ENCODE measurements at places on chromosomes 16 and 17. TPM values are rescaled to one million over a fixed set of nuclear protein-coding genes. Genes with fewer than 3 reads are reported as not detected.

DNA sequence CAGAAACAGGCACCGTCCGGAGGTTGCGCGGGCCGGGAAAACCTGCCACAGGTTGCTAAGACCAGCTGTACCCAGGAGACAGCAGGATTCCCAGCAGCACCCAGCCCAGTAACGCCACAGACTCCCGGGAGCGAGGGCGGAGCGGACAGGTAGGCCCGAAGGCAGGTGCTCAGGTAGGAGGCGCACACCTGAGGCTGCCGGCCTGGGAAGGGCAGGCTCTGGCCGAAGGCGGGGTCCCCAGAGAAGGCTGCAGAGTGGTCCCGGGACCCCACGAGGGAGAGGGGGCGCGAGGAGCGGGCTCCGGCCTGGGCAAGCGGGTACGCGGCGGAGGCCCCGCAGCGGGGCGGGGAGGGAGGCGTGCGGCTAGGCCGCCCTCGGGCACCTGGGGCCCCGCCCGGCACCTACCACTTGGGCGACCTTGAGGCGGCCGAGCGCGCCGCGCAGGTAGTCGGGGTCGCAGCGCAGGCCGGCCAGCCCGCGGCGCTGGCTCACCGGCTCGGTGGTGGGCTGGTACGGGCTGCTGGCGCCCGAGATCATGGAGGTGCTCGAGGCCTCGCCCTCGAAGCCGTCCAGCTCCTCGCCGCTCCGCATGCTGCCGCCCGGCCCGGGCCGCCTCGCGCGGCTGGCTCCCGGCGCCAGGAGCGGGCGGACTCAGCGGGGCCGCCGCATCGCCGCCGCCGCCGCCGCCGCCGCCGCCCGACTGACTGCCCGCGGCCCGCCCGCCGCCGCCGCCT, 441 bp downstream of the CMTM4 start:
- H3K27me3 ChIP-seq: no peaks in the 10 kb centered on the region
- H3K27ac ChIP-seq: no peak overlapping the region
- no peaks in the 10 kb centered on the region for H3K36me3 ChIP-seq
- DNase-seq: peak; percentile 15
- H3K4me1 ChIP-seq: peaks cover 19% of the 10 kb centered on the region

GRCh38 chr16:25692742-25693508, 1.2 kb downstream of the HS3ST4 start:
- no peak overlapping the region for H3K27ac ChIP-seq
- no peaks in the 10 kb centered on the region for H3K4me1 ChIP-seq
- H3K4me3 ChIP-seq: no peak overlapping the region
- no peak for DNase-seq

DNA sequence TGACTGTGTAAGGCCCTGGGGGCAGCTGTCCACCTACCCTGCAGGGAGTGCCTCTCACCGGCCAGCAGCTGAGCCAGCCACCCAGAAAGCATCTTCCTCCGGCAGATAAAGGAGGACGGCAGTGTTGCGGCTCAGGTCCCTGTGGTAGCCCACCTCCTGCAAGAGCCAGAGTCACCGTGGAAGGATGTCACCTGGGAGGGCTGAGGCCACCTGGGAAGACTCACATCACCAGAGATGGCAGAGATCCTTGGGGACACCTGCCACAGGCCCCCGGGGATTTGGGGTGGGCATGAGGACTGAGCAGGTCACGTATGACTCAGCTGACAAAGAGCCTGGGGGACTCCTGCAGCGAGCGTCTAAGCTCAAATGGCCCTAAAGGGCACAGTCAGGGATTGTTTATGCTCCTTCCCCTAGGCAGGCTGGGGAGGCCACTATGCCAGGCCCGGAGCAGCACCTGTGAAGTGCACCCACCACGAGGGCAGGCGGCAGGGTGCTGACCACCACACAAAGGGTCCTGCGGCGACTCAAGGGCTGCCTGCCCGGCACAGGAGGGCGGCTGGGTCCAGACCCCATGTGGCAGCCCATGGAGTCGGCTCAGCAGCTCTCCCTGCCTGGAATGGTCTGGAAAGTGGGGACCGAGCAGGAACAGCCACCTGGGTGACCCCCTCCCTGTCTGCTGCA, 44.1 kb downstream of the TNFRSF13B start:
- H3K4me1 ChIP-seq: peaks cover 5% of the 10 kb centered on the region
- no peaks in the 10 kb centered on the region for H3K27me3 ChIP-seq
- no peak overlapping the region for H3K27ac ChIP-seq
- DNase-seq: no peak
- H3K36me3 ChIP-seq: no peaks in the 10 kb centered on the region

GRCh38 chr16:2981899-2982250, 1.6 kb upstream of the PKMYT1 start:
- no peak overlapping the region for H3K27ac ChIP-seq
- DNase-seq: no peak
- no peaks in the 10 kb centered on the region for H3K36me3 ChIP-seq
- H3K27me3 ChIP-seq: no peaks in the 10 kb centered on the region
- H3K4me3 ChIP-seq: no peak overlapping the region

GRCh38 chr16:52549011-52549692, 2.2 kb upstream of the TOX3 start:
- H3K27ac ChIP-seq: no peak overlapping the region
- no peaks in the 10 kb centered on the region for H3K36me3 ChIP-seq
- peaks cover 23% of the 10 kb centered on the region for H3K27me3 ChIP-seq
- DNase-seq: no peak
- H3K4me1 ChIP-seq: no peaks in the 10 kb centered on the region

The PHOSPHO1 gene
- total RNA-seq: not detected

The VASN gene
- total RNA-seq: 0.44 TPM

The CLDN6 gene
- total RNA-seq: not detected

DNA sequence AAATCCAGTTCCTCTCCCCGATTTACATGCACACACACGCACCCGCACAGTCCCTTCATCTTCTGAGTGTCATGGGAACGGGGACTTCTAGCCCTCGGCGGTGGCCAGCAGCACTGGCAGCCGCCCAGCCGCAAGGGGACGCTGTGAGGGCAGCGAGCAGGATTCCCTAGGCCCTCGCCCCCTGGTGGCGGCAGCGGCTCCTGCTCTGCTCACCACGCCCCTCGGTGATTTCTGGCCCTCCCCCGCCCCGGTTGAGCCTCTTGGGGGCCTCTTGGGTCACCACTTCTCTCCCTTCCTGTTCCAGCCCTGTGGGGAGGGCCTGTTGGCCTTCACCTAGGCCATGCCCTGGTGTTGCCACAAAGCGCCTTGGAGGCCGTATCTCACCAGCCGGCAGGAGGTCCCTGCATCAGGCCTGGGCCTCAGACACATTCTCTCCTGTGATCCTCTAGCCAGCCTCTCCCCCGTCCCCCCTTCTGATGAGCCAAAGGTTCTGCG, 75.2 kb upstream of the KSR1 start:
- DNase-seq: peak; percentile 70
- peaks cover 6% of the 10 kb centered on the region for H3K4me1 ChIP-seq
- H3K36me3 ChIP-seq: no peaks in the 10 kb centered on the region
- H3K27me3 ChIP-seq: no peaks in the 10 kb centered on the region
- no peak overlapping the region for H3K27ac ChIP-seq

- DNase-seq: no peak
- no peaks in the 10 kb centered on the region for H3K36me3 ChIP-seq
- peaks cover 11% of the 10 kb centered on the region for H3K27me3 ChIP-seq
- H3K27ac ChIP-seq: no peak overlapping the region
- no peaks in the 10 kb centered on the region for H3K4me1 ChIP-seq
These were observed 12.5 kb upstream of the SPHK1 start for GRCh38 chr17:76371656-76372628.

GRCh38 chr16:52657924-52658323, 111.0 kb upstream of the TOX3 start:
- no peak overlapping the region for H3K4me3 ChIP-seq
- no peak overlapping the region for H3K27ac ChIP-seq
- no peaks in the 10 kb centered on the region for H3K27me3 ChIP-seq
- H3K4me1 ChIP-seq: no peaks in the 10 kb centered on the region
- DNase-seq: no peak
- H3K36me3 ChIP-seq: no peaks in the 10 kb centered on the region

DNA sequence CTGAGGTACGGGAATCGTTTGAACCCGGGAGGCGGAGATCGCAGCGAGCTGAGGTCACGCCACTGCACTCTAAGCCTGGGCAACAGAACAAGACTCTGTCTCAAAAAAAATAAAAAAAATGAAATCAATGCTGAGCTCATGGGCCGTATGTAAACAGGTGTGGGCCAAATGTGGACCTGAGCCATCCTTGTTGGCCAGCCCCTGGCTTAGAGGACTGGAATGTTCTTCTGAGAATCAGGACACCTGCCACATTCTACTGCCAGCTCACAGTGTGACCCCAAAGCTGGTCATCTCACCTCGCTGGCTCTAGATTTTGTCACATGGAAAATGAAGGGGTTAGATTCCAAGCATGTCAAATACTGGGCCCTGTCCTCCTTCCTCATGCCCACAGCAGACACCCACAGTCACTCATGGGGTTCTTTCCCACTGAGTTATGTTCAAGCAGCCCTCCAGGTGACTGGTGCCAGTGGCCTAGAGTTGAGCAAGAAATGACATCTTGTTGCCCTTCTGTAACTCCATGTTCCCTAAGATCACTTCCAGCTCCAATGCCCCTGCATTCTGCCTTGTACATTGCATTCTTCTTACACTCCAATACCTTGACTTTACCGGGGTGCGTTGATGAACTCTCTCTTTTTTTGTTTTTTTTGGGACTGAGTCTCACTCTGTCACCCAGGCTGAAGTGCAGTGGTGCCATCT, 110.6 kb downstream of the ABCC1 start:
- no peak overlapping the region for H3K4me3 ChIP-seq
- H3K36me3 ChIP-seq: peaks cover 5% of the 10 kb centered on the region
- no peak for DNase-seq
- H3K4me1 ChIP-seq: peaks cover 22% of the 10 kb centered on the region

GRCh38 chr17:43845766-43846165, 1.2 kb upstream of the CD300LG start:
- H3K4me1 ChIP-seq: no peaks in the 10 kb centered on the region
- H3K4me3 ChIP-seq: no peak overlapping the region
- no peaks in the 10 kb centered on the region for H3K36me3 ChIP-seq

GRCh38 chr16:3659251-3659650, 4.8 kb downstream of the DNASE1 start:
- H3K4me3 ChIP-seq: no peak overlapping the region
- H3K36me3 ChIP-seq: peaks cover 28% of the 10 kb centered on the region

- no peak for DNase-seq
- H3K27me3 ChIP-seq: no peaks in the 10 kb centered on the region
- H3K4me1 ChIP-seq: no peaks in the 10 kb centered on the region
These were observed 2.9 kb upstream of the SCN4A start for GRCh38 chr17:63975541-63976092.

DNA sequence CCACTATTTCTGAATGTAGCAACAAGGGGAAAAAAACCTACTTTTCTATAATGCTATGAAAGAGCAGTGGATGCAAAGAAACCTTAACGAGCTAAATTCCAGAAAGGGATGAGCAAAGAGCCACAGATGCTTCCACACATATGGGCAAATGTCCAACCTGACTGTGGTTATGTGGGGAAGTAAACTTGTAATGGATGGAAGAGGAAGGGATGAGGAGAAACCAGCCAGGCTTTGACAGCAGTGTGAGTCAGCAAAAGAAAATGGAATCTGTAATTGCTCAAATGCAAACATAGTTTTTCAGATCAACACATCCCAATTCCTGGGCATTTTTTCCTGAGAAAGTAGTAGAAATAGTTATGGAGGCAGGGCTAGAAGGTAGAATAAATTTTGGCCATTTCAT, 204.8 kb upstream of the CPHXL start:
- no peak for DNase-seq
- no peaks in the 10 kb centered on the region for H3K4me1 ChIP-seq
- no peak overlapping the region for H3K27ac ChIP-seq
- H3K27me3 ChIP-seq: no peaks in the 10 kb centered on the region

DNA sequence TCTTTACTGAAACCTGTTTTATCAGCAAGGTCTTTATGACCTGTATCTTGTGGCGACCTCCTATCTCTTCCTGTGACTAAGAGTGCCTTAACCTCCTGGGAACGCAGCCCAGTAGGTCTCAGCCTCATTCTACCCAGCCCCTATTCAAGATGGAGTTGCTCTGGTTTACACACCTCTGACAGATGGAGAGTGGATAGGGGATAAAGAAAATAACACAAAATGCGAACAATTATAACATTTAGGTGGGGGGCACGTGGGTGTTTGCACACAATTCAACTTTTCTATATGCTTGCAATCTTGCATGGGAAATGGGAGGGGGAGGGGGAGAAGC, 83.3 kb downstream of the RMI2 start:
- no peaks in the 10 kb centered on the region for H3K36me3 ChIP-seq
- H3K27me3 ChIP-seq: peaks cover 7% of the 10 kb centered on the region
- H3K4me3 ChIP-seq: no peak overlapping the region
- H3K4me1 ChIP-seq: no peaks in the 10 kb centered on the region
- no peak for DNase-seq
- H3K27ac ChIP-seq: no peak overlapping the region

- DNase-seq: peak; percentile 64
- H3K4me3 ChIP-seq: peak overlapping the region; percentile 6
- H3K27ac ChIP-seq: no peak overlapping the region
- H3K27me3 ChIP-seq: no peaks in the 10 kb centered on the region
- H3K36me3 ChIP-seq: peaks cover 2% of the 10 kb centered on the region
These were observed 5.0 kb downstream of the TBKBP1 start for GRCh38 chr17:47698749-47699535.

- no peak overlapping the region for H3K4me3 ChIP-seq
- H3K36me3 ChIP-seq: peaks cover 44% of the 10 kb centered on the region
- H3K4me1 ChIP-seq: peaks cover 26% of the 10 kb centered on the region
These were observed 12.6 kb upstream of the RPL13 start for GRCh38 chr16:89547860-89548259.

DNA sequence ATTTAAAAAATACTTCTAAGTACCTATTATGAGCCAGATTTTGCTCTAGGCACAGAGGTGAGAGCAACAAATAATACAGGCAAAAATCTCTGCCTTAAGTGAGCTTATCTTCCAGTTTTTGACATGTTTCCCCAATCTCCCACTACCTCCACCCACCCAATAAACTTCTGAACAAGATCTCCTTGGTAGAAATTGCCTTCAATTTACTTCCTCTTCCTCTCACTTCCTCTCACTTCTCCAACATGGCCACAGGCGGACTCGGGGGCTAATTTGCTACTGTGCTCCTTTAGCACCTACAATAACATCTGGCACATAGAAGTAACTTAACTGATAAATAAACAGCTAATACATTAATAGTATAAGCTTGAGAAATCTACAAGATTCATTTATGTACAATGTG, 82.6 kb downstream of the CACNG1 start:
- H3K4me1 ChIP-seq: no peaks in the 10 kb centered on the region
- DNase-seq: no peak
- H3K27me3 ChIP-seq: no peaks in the 10 kb centered on the region
- H3K4me3 ChIP-seq: no peak overlapping the region
- no peak overlapping the region for H3K27ac ChIP-seq
- peaks cover 36% of the 10 kb centered on the region for H3K36me3 ChIP-seq

The PPP1R27 gene
- not detected for total RNA-seq

The SLC5A10 gene
- total RNA-seq: not detected

Data from T-cell (primary cell).